ENCODE measurements at places on chromosomes 11 and 22.
A peak's percentile ranks its signal among the peaks of the same experiment; 100 is the strongest.

- DNase-seq, result no peak
Measured at GRCh38 chr11:110951950-110952503, 239.8 kb upstream of the ARHGAP20 start.

GRCh38 chr11:35082321-35083180 lies 56.4 kb upstream of the CD44 start:
- peak; percentile 93 for DNase-seq

GRCh38 chr11:59102259-59102765 lies 4.7 kb upstream of the FAM111B start:
- peak; percentile 61 for DNase-seq

DNA sequence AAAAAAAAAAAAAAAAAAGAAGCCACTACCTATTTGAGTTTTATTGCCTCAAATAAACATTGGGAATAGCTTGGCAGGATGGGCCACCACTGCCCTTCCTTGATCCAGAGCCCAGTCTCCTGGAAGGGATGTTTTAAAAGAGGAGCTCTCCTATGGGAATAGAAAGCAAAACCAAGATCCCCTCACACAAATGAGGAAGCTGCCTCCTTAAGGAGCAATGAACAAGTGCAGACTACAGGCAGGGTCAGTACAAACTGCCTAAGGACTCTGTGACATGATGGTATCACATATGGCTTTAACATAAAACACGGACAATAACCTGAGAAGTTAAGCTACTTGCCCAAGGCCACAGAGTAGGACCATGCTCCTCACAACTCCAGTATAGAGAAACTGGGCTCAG lies 120.8 kb downstream of the NAT10 start:
- peak; percentile 64 for DNase-seq

GRCh38 chr11:46445192-46445919 lies 53.8 kb upstream of the CHRM4 start:
- no peak for DNase-seq
